ENCODE measurements at places on chromosomes 1 and 21. TPM values are rescaled to one million over a fixed set of nuclear protein-coding genes. Genes with fewer than 3 reads are reported as not detected.

GRCh38 chr1:116667575-116668105, at the start of gene IGSF3:
IGSF3 (minus strand) TSS chr1:116667733; CDS start chr1:116666326, 1,407 bp downstream.
- no peak for DNase-seq

DNA sequence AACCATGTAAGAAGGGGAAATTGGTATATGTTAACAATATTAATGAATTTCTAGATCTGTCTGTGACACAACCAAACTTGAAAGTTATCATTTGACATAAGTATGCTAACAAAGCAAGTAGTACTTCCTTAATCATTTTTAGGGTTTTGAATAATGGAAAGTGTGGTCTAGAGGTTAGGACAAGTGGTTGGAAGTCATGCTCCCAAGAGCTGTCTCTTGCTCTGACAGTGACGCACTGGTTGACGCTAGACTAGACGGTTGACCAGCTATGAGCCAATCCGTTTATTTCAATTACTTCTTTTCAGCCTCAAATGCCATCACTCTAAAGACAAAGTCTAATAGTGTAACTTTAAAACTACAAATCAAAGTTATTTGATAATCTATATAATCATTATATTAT, 20.7 kb upstream of the RGS1 start:
- no peak for DNase-seq

GRCh38 chr1:180365039-180365438, 135.0 kb downstream of the LHX4 start:
- DNase-seq = no peak

GRCh38 chr1:111920221-111921024, 69.0 kb downstream of the KCND3 start:
- no peak for DNase-seq

DNA sequence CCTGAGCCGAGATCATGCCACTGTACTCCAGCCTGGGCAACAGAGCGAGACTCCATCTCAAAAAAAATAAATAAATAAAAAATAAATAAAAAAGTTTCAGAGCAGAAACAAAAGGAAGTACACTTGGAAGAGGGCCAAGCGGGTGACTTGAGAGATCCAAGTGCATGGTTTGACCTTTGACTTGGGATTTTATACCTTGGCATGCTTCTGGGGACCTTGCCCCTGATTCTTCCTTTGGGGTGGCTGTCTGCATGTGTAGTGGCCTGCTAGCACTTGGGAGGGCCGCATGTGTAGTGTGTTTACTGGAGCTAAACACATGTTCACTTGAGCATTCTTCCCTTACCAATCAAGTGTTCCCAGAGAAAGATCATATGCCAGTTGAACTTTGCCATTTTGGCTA, 114.0 kb downstream of the DTL start:
- no peak for DNase-seq

DNA sequence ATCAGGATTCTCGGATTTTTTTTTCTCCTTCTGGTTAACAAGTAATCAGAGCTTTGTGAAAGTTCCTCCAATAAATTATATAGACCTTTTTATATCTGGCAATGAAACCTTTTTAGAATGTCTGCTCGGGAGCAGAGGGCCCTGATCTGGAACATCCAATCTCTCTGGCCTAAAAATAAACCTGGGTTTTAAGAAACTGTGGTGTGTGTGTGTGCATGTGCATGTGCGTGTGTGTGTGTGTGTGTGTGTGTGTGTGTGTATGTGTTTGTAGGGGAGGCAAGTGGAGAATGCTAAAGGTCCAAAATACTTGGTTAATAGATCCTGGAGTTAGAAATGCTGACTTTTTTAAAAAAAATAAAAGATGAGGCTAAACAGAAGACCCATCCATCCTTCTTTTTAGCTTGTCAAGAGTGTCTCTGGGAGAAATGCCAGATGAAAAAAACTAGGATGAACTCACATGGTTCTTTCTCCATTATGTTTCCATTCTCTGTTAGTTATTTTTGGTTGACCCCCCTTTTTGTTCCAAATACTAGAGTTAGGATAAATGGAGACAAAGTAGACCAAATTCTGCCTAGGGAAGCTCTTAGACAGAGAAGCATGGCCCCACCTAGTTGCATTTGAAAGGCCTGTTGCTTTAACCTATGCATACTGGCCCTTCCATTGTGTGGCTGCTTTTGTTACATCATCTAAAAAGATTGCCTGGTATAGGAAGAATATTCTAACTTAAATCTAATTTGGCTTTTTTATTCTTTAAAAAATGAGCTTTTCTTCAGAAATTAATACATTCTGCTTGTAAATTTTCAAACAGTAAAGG, 175.9 kb downstream of the PAPPA2 start:
- no peak for DNase-seq

DNA sequence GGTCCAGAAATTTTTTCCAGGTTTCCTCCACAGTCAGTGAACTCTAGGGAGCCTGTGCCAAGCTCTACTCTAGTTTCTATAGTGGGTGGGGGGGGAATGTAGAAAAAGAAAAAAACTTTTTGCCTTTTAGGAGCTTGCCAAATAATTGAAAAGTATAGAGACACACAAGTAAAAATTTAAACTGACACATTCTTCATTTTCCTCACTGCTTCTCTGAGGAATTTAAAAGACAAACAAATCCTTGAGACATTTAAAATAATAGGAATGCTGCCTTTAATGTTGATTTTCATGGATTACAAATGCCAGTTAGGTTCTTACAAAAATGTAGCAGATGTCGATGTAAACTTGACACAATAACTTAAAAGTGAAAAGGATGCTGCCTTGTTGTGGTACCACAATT, 241.9 kb downstream of the DNM3 start:
- no peak for DNase-seq

DNA sequence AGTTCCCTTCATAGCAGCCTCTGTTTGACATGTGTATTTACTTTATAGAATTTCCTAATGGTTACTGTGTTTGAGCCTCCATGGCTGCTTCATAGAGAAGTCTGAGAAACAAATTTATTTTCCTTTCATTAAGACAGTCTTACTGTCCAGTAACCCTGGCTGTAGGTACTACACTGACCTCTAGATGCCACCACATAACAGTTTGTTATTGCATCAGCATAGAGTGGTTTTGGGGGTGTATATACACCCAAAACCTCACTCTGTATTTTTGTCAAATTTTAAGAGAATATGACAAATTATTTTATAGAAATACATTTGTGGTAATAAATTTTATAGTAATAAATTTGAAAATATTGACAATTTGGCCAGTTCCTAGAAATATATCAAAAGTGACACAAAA, 57.3 kb downstream of the OBSCN start:
- no peak for DNase-seq

DNA sequence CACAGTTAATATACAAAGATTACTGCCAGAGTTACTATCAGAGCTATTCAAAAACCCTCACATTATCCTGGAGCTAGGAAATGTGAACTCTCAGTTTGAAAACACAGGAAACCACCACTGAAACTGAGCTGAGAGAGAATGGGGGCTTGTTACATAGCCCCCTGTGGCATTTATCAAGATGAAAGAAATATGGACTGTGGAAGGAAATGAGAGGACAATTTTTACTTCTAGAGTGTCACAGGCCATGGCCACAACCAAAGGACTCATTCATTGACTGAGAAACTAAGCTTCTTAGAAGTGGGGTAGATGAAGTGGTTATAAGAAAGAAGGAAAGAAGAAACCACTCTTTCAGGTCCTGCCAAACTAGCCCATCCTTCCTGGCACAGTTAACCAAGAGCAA, 25.3 kb downstream of the DSTYK start:
- peak; percentile 2 for DNase-seq

GRCh38 chr1:54564312-54565112, 16.5 kb downstream of the ACOT11 start:
- no peak for DNase-seq

GRCh38 chr1:3027611-3028371, 6.5 kb downstream of the ACTRT2 start:
- DNase-seq = no peak

- DNase-seq = no peak
Observed at GRCh38 chr1:82614090-82614489, 813.4 kb downstream of the ADGRL2 start.

DNA sequence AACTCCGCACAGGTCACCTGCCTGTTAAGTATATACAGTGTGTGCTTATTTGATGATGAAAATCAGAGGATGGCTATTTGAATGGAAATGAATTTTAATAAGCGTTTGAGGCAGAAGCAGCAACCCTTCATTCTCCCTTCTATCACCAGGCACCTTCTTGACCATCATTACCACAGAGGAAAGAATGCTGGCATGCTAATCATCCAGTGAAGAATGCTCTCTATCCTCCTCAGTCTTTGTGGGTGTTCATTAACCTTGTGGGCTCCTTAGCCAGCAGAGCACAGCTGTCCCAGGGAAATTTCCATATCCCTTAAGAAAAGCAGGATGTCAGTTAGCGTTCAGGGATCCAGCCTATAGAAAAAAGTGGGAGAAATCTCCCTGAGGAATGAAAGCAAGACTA, 428.0 kb upstream of the CAMK1G start:
- DNase-seq = no peak

GRCh38 chr1:150708595-150708994, 11.6 kb upstream of the GOLPH3L start:
- no peak for DNase-seq

DNA sequence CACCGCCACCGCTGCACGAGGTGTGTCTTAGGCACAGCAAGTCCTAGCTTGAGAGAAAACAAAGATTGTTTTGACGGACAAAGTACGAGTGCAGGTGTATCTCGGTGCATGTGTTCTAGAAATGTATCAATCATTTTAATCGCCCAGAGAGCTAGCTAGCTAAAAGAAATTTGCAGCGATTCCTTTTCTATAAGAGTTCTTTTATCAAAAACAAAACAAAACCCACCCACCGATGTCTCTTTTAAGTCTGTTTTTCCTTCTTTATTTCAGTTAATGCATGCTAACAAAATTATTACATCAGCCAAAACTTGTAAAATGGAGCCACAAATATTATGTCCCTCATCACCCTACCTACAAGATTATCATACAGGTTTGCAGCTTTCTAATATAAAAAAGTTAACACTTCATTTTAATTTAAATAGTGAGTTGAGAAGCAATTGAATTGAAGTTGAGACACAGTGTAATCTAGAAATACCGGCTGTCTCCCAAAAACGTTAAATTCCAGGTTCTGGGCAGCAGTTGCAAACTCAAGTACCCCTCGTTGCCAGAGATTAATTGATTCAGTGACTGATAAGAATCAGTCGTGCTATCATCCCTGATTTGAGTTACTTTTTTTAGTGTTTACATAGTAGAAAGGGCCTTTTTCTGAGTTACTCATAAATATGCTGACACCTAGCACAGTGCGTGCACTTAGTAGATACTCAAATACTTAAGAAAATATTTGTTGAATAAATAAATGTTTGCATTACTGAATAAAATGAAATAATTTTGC, 1.5 kb upstream of the SYDE2 start:
- DNase-seq = no peak

- no peak for DNase-seq
Observed at GRCh38 chr1:85838238-85838637, 130.0 kb upstream of the ZNHIT6 start.

GRCh38 chr21:35664683-35665082, 395.6 kb downstream of the SETD4 start:
- no peak for DNase-seq

GRCh38 chr1:59378621-59379370, 81.9 kb downstream of the FGGY start:
- no peak for DNase-seq

DNA sequence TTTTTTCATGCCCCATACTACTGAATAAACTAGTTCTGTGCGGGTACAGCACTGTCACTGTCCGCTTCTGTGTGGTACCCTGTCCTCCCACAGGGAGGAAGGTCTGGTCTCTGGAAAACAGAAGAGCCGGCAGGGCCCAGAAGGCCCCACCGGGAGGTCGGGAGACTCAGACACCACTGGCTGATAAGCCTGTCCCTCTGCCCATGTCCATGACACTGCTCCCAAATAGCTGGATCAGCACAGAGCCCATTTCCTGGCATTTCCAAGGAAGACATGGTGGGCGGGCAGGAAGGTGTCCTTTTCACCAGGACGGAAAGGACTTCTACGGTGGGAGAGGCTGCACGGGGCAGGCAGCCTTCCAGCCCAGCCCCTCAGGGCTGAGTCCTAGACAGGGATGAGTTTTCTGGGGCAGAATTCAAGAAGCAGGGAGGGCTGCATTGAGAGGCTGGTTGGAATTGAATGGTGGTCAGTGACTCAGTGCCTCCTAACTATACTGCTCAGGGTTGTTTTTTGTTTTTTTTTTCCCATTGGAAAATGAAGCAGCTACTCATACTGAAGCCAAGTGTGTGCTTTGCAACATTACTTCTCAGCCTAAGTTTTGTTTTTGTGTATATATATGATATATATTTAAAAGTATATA, 7.1 kb downstream of the PSRC1 start:
- DNase-seq = no peak

GRCh38 chr1:237141502-237141901, 99.5 kb downstream of the RYR2 start:
- DNase-seq = peak; percentile 50

DNA sequence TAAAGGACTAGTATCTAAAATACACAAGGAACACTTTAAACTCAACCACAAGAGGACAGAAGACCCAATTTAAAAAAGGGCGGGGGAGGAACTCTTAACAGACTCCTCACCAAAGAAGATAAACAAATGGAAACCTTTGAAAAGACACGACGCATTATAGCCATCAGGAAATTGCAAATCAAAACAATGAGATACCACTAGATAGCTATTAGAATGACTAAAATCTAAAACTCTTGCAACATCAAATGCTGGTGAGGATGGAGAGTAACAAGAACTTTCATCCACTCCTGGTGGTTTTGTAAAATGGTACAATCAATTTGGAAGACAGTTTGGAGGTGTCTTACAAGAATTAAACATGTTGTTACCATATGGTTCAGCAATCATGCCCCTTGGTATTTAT, 708.2 kb downstream of the BRINP3 start:
- no peak for DNase-seq

DNA sequence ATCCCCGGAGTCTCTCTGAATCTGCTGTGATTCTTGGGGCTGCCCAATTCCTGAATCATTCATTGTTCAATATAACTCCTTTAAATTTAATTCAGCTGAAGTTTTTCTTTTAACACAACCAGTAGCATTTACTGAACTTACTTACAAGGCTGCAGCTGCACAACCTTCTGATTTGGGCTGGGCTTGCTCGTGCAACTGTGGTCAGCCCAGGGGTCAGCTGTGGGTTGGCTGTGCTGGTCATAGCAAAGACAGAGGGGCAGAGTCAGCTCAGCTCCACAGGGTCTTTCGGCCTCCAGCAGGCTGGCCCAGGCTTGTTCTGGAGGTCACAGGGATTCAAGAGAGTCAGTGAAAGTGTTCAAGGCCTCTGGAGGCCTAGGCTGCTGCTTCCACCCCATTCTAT, 186.1 kb downstream of the MATN1 start:
- no peak for DNase-seq

The FNDC5 gene
- 25.4 TPM for total RNA-seq

The LORICRIN gene
- total RNA-seq = 39.6 TPM

The CFHR3 gene
- 0.39 TPM for total RNA-seq

The TTLL10 gene
- total RNA-seq = 0.39 TPM

The C1orf53 gene
- 0.89 TPM for total RNA-seq

The OR2T11 gene
- total RNA-seq = not detected
